ENCODE measurements at places on chromosomes 4 and X. TPM values are rescaled to one million over a fixed set of nuclear protein-coding genes. Genes with fewer than 3 reads are reported as not detected.

Gene MAGEE2
- not detected for total RNA-seq

GRCh38 chr4:25540734-25541133 is 114.9 kb upstream of the SLC34A2 start:
- DNase-seq = no peak

GRCh38 chr4:128232719-128233118 is 54.9 kb downstream of the PGRMC2 start:
- DNase-seq = no peak

DNA sequence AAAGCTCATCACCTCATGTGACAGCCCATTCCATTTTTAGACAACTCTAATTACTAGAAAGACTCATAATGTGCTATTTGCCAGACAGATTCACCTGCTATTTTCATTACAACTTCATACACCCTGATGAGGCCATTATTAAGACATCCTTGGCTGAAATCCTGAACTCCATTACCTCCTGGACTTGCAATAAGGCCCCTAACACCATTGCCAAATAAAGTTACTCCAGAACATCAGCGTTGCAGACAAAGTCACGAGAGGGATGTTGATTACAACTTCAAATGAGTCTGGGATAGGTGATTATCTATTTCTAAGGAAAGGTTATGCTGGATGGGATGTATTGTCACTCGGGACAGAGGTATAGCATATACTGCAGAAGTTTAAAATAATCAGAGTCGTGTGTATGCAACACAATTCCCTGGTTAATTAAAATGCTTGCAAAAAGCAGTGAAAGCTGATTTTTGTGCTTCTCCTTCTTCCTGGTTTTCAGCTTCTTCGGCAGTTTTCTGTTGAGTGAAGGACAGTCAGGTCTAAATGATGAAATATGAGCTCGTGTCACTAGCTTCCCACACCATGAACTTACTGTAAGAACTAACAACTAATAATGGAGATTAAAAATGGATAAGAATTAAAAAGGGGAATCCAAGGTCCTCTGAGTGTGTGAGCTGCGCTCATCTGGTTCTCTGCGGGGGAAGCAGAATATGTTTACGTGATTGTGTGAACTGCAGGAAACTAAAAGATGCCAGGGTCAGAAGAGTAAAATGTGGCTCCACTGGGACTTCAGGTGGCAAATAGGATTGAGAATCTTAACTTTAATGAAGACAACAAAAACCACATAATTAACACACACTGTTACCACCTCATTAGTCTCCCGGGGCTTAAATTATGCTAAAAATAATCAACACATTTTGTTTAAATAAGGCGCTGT is 17.6 kb upstream of the SOD3 start:
- no peak for DNase-seq

DNA sequence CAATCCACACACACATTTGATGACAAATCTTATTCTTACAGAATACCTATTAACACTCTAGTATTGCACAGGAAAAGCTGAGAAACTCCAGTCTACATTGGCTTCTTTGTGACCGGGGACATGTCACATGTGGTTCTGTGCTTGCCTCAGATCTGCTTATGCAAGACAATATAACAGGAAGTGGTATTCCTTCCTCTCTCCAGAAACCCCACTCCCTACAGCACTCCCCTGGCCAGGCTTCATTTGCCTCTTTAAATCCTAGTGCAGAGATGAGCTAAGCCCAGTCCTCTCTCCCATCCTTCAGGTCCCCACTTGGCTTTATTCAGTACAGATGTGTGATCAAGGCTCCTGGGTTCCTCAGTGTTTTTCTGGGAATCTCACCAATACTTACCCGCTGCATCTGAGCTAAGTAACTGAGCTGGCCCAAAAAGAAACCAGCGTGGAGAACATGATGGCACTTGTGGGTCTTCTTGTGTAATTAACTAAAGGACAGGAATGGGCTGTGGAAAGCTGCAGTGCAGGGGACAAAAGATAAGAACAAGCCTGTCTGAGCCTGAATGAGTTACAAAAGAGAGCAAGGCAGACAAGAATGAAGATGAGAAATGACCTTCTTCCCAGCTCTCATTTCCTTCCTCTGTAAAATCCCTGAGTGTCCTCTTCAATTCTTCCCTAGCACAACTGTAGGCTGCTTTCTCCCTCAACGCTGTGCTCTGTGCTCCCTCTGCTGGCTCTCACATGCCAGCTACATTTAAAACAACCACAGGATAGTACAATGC is 105.6 kb downstream of the HNRNPD start:
- DNase-seq = peak; percentile 68

- peak; percentile 53 for DNase-seq
Observed at GRCh38 chrX:118807151-118808017, 16.2 kb upstream of the ZCCHC12 start.

- DNase-seq = no peak
Observed at GRCh38 chr4:156144961-156145360, 191.3 kb upstream of the CTSO start.

DNA sequence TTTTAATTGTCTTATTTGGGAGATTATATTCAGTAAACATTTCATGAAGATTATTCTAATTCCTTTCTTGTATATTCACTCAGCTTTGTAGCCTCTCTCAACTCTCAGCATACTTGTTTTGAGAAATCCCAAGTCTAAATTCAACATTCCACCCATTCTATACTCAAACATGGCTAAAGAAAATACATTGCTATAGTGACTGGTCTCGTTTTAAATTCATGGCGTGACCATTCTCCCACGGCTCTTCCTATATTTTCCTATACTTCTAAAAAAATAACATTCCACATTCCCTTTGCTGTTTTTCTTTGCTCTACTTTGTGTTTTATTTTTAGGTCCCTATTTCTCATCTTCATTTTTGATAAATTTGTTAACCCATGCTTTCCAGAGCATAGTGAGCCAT is 49.2 kb upstream of the UGT2A1 start:
- no peak for DNase-seq

- DNase-seq = no peak
Observed at GRCh38 chr4:113162089-113162488, 112.6 kb downstream of the ANK2 start.

GRCh38 chr4:575281-576141 is 584 bp downstream of the TMEM271 start:
- no peak for DNase-seq

DNA sequence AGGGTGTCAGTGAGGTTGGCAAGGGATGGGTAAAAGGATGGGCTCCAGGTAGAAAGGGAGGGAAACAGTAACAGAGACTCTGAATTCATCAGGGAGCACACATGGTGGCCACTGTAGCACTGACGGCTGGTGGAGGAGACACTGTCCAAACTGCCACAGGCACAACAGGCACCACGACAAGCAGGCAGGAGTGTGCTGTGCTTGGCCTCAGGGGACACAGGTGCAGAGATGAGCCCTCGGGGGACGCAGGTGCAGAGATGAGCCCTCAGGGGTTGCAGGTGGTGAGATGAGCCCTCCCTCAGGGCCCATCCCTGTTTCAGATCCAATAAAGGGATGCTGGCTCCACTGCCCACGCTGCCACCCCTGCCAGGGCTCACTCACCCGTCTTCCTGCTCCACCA is 7.6 kb downstream of the PDE6B start:
- DNase-seq = peak; percentile 42

- no peak for DNase-seq
Observed at GRCh38 chrX:127085939-127086338, 266.4 kb downstream of the PRR32 start.

GRCh38 chr4:18636001-18636585 is 614.5 kb upstream of the LCORL start:
- DNase-seq = no peak
